ENCODE measurements at places on chromosomes 7 and 10.
A peak's percentile ranks its signal among the peaks of the same experiment; 100 is the strongest.

GRCh38 chr7:127928852-127929251 lies 102.4 kb downstream of the LRRC4 start:
- no peak for DNase-seq

DNA sequence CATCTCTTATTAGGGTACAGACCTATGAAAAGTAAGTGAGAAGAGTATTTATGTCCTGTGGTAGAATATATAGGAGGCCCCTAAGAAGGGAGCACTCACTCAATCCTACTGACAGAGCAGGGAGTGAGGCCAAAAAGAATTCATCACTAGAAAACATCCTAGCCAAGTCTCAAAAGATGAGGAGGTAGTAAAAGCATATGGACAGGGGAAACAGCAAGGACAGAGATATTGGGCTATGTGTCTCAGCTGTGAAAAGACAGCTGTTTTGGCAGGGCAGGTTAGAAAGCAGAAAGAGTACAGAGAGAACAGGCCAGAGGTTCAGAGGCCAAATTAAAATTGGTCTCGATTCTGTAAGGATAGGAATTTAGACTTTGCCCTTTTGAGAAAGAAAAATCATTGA lies 548.3 kb upstream of the ANKRD30A start:
- no peak for DNase-seq

GRCh38 chr10:71268758-71269157 lies 50.3 kb upstream of the SLC29A3 start:
- no peak for DNase-seq

- DNase-seq = no peak
Observed at GRCh38 chr7:47218378-47219176, 363.3 kb downstream of the TNS3 start.

GRCh38 chr7:630111-630511 lies 96.4 kb upstream of the DNAAF5 start:
- DNase-seq = no peak

DNA sequence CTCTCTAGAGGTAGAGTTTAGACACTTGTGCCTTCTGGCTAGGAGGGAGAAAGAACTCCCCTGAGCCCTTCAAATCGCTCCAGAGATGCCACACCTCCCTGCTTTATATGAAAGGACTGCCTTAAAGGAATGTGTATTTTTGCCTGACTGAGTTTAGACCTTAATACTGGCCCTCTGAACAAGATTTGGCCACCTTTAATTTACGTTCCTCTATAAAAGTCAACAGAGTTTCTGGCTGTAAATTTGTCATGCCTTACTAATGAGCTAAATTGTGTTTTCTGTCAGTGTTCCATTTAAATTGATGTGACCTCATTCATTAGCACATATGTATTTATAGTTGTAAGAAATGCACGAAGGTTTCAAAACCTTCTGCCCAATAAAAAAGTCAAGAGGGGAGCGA lies 48.0 kb downstream of the SEMA3C start:
- DNase-seq = no peak

- no peak for DNase-seq
Observed at GRCh38 chr10:48626447-48626846, 21.6 kb upstream of the ARHGAP22 start.

- DNase-seq = no peak
Observed at GRCh38 chr7:66758950-66759628, 18.6 kb downstream of the RABGEF1 start.

- DNase-seq = no peak
Observed at GRCh38 chr10:23499372-23500132, 60.7 kb downstream of the OTUD1 start.

GRCh38 chr7:128740996-128741395 lies 1.8 kb downstream of the CALU start:
- no peak for DNase-seq

DNA sequence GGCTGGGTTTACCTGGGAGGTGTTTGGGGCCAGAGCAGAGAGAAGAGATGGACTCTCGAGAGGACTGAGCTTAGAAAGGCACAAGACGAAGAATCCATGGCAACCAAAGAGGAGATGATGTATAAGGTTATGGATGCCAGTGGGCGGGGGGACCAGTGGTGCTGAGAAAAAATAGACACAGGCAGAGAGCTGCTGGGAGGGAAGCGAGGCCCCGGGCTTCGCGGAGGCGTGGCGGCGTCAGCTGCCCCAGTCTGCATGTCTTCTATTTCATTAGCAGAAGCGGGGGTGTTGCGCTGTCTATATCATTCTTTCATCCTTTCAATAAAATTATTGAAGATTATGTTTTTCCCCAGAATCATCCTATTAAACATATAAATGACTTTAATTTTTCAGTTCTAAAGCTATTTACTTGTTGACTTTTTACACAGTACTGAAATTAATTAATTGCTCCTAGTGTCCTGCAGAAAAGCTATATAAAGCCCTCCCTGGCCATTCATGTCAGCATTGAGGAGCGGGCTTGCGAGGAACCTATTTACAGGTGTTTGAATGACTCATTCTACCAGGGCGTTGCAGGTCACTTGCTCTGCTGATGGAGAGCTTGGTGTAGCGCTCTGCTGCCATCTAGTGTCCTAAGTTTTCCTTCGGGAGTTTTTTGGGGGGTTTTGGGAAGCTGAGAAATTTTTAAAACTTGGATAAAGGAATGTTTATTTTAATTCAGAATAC lies 42.9 kb upstream of the BHLHA15 start:
- no peak for DNase-seq

- DNase-seq = no peak
Observed at GRCh38 chr10:117499248-117500105, 43.1 kb upstream of the EMX2 start.

GRCh38 chr7:21945454-21946221 lies at the start of gene CDCA7L:
Gene CDCA7L, minus strand, starts transcription at chr7:21945899. Its CDS starts 95 bp downstream, at chr7:21945804.
- peak; percentile 47 for DNase-seq

Data from NCI-H446 treated with DMSO at 0.1 percent for 48 hours (cell line).